ENCODE measurements at places on chromosomes 6 and 20.

DNA sequence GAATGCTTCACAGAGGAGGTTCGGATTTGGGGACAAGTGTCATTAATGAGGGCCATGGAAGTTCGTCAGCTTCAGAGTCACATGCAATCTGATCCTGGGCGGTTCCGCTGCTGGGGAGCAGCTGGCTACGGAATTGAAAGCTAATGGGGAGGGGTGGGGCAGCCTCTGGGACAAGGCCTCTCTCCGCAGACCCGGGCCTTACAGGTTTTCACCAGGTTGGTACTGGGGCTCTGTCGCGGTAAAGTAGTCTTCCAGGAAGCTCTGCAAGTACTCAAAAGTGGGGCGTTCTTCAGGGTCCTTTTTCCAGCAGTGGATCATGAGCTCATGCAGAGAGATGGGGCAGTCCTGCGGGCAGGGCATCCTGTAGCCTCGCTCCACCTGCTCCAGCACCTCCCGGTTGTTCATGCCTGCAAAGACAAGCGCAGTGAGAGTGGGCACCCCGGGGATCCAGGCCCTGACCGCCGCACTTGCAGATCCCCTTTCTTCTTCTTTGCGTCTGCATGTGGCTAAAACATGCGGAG lies 55.9 kb upstream of the TRAF3IP2 start:
- no peak for DNase-seq

- DNase-seq: no peak
These were observed 88.5 kb downstream of the KIZ start for GRCh38 chr20:21214431-21214830.

DNA sequence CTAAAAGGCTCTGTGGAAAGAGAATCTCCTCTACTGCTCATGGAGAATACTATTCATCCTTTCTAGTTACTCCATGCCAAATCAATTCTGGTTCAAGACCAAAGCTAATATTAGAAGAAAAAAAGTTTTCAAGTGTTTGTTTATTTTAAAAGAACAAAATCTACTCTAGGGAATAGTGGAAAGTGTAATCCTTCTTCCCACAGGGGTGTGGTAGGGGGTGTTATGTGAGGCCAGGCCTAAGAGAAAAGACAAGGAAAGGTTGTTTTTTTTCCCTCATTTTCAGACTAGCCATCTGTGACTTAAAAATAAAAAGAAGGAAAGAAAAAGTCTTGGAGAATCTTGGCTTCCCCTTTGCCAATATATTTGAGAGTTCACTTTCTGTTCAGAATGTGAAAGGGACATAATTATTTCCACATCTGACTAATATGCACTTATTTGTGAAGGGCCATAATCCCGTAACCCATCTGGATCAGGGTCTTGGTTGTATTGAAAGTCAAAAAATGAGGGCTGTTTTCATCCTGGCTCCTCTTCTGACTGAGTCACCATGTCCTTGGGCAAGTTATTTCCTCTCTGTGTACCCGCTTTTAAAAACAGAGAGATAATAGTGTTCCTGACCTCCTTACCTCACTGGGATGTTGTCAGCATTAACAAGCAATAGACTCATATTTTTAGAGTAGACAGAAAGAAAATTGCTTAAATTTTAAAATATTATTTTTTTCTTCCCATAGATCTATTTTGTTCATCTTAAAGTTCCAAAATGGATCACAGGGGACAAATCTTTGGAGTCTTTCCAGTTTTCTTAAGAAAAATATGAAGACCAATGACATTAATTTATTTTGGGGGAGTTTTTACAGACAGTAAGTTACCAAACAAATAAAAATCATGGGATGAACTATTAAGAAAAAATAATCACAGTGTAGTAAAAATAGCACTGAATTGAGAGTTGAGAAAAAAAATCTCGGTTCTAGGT lies 233.7 kb downstream of the IBTK start:
- no peak for DNase-seq

GRCh38 chr6:62775427-62776022 lies 435.7 kb upstream of the FKBP1C start:
- DNase-seq: no peak

DNA sequence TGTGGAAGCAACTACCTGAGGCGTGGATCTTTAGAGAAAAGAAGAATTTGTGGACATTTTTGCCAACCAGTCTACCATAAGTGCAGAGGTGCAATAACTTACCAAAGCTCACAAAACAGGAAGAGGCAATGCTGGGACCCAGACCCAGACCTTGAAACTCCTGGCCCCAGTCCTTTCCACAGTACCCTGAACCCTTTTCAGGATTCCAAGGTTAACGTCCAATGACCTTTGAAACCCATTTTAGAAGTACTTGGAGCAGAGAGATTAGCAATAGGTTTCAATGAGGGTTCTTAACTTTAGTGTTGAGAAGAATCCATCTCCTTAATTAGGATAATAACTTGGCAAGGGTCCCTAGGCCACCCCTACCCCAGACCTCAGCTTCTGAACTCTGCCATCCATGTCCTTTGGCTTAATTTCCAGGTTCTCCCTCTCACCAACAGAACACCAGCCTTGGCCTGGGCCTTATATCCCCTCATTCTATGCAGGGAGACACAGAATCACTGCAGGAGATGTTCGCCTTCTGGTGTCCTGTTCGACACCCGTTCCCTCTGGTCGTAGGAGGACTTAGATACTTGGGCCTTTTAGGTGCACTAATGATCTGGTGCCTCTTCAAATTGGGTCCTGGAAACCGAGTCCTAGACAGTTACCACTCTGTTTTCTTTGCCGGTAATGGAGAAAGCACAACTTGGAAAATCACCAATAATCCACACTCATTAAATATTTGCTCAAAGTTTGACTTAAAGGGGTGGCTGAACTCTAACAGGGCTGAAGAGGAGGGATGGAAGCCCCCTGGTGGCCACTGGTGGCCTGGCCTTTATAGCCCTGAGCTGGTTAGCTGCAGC lies 40.6 kb downstream of the ISM1 start:
- peak; percentile 72 for DNase-seq

DNA sequence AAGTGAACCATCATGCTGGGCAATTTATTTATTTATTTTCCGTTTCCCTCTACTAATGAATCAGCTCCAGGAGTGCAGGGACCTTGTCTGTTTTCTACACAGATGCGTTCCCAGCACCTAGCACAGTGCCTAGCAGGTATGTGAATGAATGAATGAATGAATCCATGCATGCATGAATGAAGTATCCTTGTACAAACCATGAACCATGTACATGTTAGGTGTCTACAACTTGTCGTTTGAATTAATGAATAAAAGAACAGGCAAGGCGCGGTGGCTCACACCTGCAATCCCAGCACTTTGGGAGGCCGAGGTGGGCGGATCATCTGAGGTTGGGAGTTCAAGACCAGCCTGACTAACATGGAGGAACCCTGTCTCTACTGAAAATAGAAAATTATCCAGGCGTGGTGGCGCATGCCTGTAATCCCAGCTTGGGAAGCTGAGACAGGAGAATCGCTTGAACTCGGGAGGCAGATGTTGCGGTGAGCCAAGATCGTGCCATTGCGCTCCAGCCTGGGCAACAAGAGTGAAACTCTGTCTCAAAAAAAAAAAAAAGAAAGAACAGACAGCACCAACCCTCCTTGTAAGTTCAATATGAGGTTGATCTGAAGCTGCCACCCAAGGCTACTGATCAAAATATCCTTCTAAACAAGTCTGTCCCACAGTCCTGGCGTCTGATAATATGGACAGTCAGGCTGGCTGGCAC lies 27.3 kb upstream of the SLC9A8 start:
- no peak for DNase-seq

- DNase-seq: no peak
These were observed 114.7 kb upstream of the ZNF217 start for GRCh38 chr20:53708129-53708968.

DNA sequence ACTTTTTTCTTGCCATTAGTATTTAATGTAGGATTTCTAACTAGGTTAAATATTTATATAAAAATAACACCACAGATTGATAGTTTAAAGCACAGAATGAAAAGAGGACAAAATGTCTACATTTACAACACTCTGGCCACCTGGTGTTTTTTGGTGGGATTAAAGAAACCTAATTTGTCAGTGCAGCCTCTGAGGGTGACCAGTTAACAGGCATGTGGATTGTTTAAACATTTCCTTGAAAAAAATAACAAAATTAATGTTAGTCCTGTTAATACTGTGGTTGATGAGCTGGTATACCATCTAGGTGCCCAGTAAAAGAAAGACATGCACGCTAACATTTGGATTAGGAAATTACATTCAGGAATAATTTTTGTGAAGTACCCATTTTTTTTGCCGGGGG lies 8.8 kb downstream of the SLC9A8 start:
- DNase-seq: no peak

DNA sequence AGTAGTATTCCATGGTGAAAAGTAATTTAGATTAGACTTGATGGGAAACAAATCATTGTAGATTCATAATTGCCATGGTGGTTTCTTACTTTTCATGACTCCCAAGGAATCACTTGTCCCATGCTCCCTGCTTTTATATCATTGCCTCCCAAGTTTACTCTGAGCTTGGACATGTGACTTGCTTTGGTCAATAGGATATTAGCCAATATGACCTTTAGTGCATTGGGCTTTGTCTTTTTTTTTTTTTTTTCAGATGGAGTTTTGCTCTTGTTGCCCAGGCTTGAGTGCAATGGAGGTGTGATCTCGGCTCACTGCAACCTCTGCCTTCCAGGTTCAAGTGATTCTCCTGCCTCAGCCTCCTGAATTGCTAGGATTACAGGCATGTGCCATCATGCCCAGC lies 15.5 kb upstream of the SMAP1 start:
- DNase-seq: no peak

- DNase-seq: no peak
These were observed 176.7 kb upstream of the RSPO3 start for GRCh38 chr6:126941751-126942150.

GRCh38 chr6:136015531-136015930 lies 164.0 kb downstream of the PDE7B start:
- DNase-seq: no peak

DNA sequence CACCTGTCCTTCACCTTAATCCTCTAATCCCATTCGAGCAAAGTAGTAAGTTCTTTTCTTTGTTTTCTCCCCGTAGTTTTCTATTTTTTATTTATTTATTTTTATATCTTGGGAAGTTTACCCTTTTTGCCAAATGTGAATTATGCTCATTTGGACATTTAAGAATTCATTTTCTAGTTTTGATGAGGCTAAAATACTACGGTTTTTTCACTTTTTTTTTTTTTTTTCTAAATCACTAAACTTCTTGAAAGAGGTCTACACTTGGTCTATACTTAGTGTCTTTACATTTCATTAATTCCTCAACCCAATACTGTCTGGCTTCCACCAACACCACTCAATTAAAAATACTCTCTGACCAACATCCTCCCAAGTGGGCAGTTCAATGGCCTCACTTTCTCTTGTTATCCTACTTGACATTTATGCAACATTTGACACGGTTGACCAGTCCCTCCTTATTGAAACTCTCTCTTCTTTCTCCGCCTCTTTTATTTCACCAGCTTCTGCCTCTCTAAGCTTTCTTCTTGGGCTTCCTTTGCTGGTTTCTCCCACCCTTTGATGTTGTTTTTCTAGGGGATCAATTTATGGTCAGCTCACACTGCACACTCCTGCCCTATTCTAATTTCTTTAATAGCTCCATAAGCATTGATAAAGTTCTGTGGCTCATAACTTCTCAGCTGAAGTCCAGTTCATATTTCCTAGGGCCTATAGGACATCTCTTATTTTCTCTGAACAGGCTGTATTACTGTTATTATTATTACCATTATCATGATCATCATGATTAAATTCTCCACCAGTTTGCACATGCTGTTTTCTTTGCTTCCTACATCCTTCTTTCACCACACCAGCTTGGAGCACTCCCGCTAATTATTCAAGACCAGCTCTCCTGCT lies 72.6 kb upstream of the CITED2 start:
- DNase-seq: no peak

- DNase-seq: no peak
These were observed 465.1 kb upstream of the CHD6 start for GRCh38 chr20:42083280-42083679.

GRCh38 chr6:87282743-87283142 lies 39.6 kb upstream of the SMIM8 start:
- no peak for DNase-seq

- DNase-seq: peak; percentile 73
These were observed 27.1 kb downstream of the RAB44 start for GRCh38 chr6:36724514-36725390.

GRCh38 chr6:6592826-6593475 lies 4.4 kb downstream of the LY86 start:
- DNase-seq: no peak

GRCh38 chr6:8075185-8075584 lies 11.0 kb upstream of the BLOC1S5 start:
- no peak for DNase-seq

DNA sequence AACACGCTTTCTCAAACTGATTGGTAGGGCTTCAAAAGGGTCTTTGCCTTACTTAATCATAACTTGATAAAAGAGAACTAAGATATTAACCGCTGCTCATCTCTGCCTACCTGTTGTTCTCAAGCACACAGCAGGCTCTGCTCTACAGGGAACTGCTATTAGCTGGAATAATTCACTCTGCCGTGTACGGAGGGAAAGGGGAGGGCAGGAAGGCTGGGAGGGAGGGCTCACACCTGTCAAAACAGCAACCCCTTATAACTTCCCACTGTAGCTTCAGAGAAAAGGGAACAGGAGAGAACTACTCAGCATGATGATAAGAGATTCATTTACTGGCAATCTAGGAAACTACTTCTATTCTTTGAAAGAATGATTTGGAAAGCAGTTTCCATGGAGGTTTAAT lies 75.1 kb downstream of the ZMYND8 start:
- DNase-seq: no peak

DNA sequence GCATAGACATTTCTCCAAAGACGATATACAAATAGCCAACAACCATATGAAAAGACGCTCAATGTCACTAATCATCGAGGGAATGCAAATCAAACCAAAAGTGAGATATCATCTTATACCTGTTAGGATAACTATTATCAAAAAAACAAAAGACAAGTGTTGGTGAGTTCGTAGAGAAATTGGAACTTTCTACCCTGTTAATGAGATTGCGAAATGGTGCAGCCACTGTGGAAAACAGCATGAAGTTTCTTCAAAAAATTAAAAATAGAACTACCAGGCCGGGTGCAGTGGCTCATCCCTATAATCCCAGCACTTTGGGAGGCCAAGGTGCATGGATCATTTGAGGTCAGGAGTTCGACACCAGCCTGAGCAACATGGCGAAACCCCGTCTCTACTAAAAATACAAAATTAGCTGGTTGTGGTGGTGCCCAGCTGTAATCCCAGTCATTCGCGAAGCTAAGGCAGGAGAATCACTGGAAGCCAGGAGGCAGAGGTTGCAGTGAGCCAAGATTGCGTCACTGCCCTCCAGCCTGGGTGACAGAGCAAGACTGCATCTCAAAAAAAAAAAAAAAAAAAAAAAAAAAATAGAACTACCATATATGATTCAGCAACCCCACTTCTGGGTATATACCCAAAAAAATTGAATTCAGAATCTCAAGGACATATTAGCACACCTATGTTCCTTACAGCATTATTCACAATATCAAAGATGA lies 170.0 kb upstream of the ZNF184 start:
- DNase-seq: no peak

GRCh38 chr6:112193117-112193516 lies 61.2 kb downstream of the LAMA4 start:
- no peak for DNase-seq

DNA sequence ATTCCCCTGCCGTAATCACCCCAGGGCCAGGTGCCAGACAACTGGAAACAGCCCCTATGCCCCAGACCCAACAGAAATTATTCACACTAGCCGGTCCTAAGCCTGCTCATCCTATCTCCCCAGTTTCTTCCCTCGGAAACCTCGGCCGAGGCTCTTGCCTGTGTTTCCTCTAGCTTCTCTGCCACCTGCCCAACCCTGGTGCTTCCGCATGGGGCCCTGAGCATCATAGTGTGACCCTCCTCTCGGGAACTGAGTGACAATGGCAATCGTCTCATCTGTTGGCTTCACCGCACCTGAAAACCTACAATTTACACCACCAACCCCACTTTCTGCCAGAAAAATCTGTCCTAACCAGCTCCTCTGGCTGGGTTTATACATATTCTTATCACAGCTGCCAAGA lies 257.3 kb downstream of the SOD2 start:
- no peak for DNase-seq
